ENCODE measurements at places on chromosomes 6 and 20.
A peak's percentile ranks its signal among the peaks of the same experiment; 100 is the strongest.

GRCh38 chr6:81722506-81723223 lies 29.8 kb downstream of the TENT5A start:
- H3K4me3 ChIP-seq, result no peak overlapping the region
- H3K27me3 ChIP-seq, result no peaks in the 10 kb centered on the region
- no peak for DNase-seq
- H3K27ac ChIP-seq, result no peak overlapping the region

DNA sequence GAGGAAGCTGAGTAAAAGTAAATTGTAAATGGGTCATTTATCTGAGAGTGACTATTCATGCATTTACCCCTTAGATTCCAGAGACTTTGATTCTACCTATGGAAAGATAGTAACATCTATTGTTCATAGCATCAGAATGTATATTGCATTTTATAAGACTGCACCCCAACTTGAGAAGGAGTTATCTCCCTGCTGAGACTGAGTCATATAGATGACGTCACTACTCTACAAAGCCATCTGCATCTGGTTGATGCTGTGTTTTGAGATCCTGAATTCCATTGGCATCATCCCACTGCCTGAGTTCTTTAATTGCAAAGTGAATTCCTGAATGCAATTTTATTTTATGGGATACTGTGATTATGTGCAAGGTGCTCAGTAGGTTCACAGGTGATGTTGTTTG lies 444.0 kb upstream of the SLC35B3 start:
- H3K27me3 ChIP-seq, result no peaks in the 10 kb centered on the region
- no peak overlapping the region for H3K4me3 ChIP-seq
- H3K27ac ChIP-seq, result no peak overlapping the region

GRCh38 chr6:167703347-167703746 lies 123.4 kb upstream of the AFDN start:
- no peaks in the 10 kb centered on the region for H3K27me3 ChIP-seq
- no peak overlapping the region for H3K27ac ChIP-seq
- no peaks in the 10 kb centered on the region for H3K4me1 ChIP-seq
- H3K4me3 ChIP-seq, result no peak overlapping the region

- no peaks in the 10 kb centered on the region for H3K27me3 ChIP-seq
- H3K36me3 ChIP-seq, result no peaks in the 10 kb centered on the region
- no peak for DNase-seq
- no peaks in the 10 kb centered on the region for H3K4me1 ChIP-seq
- no peak overlapping the region for H3K27ac ChIP-seq
These were observed 274.1 kb upstream of the MAP3K7 start for GRCh38 chr6:90860822-90861601.

GRCh38 chr6:6026513-6027205 lies 19.9 kb upstream of the NRN1 start:
- H3K4me1 ChIP-seq, result no peaks in the 10 kb centered on the region
- no peaks in the 10 kb centered on the region for H3K27me3 ChIP-seq
- DNase-seq, result no peak
- no peak overlapping the region for H3K4me3 ChIP-seq
- no peaks in the 10 kb centered on the region for H3K36me3 ChIP-seq

DNA sequence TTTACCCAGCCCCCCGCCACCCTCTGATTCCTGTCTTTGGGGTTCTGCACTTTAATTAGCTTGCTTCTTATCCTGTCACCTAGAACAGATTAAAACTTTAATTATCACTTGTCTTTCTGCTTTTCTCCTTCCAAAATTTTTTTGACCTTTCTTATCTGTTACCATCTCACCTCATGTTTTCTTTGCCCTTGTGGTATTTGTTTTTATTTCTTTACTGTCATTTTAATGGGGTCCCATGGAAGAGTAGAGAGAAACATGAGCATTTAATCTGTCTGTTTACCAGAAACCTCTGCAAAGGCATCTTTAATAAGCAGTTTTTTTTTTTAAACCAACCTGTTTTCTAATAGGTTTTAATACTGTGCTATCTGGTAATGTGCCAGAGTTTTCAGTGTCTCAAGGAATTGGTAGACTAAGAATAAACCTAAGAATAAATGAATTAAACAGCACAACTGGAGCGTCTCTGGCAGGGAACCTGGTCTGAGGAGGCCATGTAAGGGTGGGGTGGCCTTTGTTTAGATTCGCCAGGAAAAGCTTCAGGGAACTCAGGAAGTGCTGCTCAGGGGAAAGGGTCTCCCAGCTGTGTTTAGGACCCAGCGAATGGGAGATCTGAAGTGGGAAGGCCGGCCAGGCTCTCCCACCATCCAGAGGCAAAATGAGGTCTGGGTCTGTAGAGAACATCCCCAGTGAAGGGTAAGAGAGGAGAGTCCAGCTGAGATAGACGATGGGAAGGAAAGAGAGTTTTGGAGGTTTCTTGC lies 69.8 kb downstream of the ARID1B start:
- no peaks in the 10 kb centered on the region for H3K27me3 ChIP-seq
- no peak overlapping the region for H3K4me3 ChIP-seq
- peaks cover 98% of the 10 kb centered on the region for H3K4me1 ChIP-seq
- H3K36me3 ChIP-seq, result no peaks in the 10 kb centered on the region
- no peak overlapping the region for H3K27ac ChIP-seq
- DNase-seq, result no peak

GRCh38 chr6:43275801-43276576 lies 22.1 kb upstream of the SLC22A7 start:
- peaks cover 13% of the 10 kb centered on the region for H3K4me1 ChIP-seq
- no peaks in the 10 kb centered on the region for H3K27me3 ChIP-seq
- no peak overlapping the region for H3K27ac ChIP-seq
- no peak overlapping the region for H3K4me3 ChIP-seq

DNA sequence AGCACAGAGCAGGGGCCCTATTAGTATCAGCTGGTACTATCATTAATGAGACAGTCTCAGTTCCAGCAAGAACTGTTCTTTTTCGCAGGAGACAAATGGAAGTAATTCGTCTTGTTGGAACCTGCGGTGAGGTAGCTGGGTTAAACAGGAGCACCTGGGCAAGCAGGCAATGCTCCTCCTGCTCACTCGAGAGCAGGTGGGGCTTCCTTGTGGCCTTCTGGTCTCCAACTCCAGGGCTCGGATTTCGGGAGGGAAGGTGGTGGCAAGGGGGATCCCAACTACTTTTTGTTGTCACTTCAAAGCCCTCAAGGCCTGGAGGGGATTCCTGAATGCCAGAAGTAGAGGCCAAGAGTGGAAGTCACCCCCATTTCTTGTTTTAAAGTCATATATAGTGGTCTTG lies 1.3 kb upstream of the SPEF1 start:
- H3K4me3 ChIP-seq, result no peak overlapping the region
- peaks cover 11% of the 10 kb centered on the region for H3K36me3 ChIP-seq
- peaks cover 55% of the 10 kb centered on the region for H3K4me1 ChIP-seq
- peak overlapping the region; percentile 91 for H3K27ac ChIP-seq
- no peaks in the 10 kb centered on the region for H3K27me3 ChIP-seq
- no peak for DNase-seq

- no peak overlapping the region for H3K4me3 ChIP-seq
- H3K4me1 ChIP-seq, result peaks cover 32% of the 10 kb centered on the region
These were observed 43.5 kb downstream of the SAMD5 start for GRCh38 chr6:147551976-147552375.

- peaks cover 16% of the 10 kb centered on the region for H3K4me1 ChIP-seq
- no peaks in the 10 kb centered on the region for H3K36me3 ChIP-seq
- no peaks in the 10 kb centered on the region for H3K27me3 ChIP-seq
- no peak overlapping the region for H3K4me3 ChIP-seq
These were observed 268.4 kb downstream of the ADGRG6 start for GRCh38 chr6:142570221-142570671.

DNA sequence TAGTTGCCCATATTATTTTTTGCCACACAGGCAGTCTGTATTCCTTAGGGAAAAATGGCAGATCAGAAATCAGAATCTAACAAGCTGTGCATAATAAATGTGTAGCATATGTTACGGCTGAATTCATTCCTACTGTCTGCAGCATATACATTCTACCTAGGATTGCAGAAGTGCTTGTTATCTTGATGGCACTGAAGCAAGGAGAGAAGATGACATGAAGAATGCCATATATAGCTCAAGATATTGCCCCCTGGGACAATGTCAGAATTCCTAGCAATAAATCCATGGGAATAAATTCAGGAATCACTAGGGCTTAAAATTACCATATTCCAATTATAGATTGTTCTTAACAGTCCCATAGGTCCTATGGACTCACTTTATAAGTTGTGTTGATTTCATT lies 293.0 kb upstream of the CNR1 start:
- no peaks in the 10 kb centered on the region for H3K27me3 ChIP-seq
- H3K27ac ChIP-seq, result no peak overlapping the region
- no peak overlapping the region for H3K4me3 ChIP-seq
- H3K36me3 ChIP-seq, result no peaks in the 10 kb centered on the region

- no peak for DNase-seq
- H3K4me3 ChIP-seq, result no peak overlapping the region
- H3K4me1 ChIP-seq, result peaks cover 63% of the 10 kb centered on the region
- no peaks in the 10 kb centered on the region for H3K27me3 ChIP-seq
- H3K27ac ChIP-seq, result peak overlapping the region; percentile 80
- H3K36me3 ChIP-seq, result no peaks in the 10 kb centered on the region
These were observed 58.4 kb downstream of the SYTL3 start for GRCh38 chr6:158708239-158708638.

GRCh38 chr20:20491784-20492264 lies 123.9 kb downstream of the INSM1 start:
- no peaks in the 10 kb centered on the region for H3K4me1 ChIP-seq
- no peaks in the 10 kb centered on the region for H3K36me3 ChIP-seq
- H3K27me3 ChIP-seq, result no peaks in the 10 kb centered on the region
- no peak overlapping the region for H3K27ac ChIP-seq

- no peak for DNase-seq
- no peaks in the 10 kb centered on the region for H3K36me3 ChIP-seq
- H3K4me3 ChIP-seq, result peak within 1 kb of the TSS; percentile 63
- no peaks in the 10 kb centered on the region for H3K4me1 ChIP-seq
These were observed at the start of gene HLA-DPA1 for GRCh38 chr6:33073431-33073871. Gene HLA-DPA1, minus strand, starts transcription at chr6:33073649.

DNA sequence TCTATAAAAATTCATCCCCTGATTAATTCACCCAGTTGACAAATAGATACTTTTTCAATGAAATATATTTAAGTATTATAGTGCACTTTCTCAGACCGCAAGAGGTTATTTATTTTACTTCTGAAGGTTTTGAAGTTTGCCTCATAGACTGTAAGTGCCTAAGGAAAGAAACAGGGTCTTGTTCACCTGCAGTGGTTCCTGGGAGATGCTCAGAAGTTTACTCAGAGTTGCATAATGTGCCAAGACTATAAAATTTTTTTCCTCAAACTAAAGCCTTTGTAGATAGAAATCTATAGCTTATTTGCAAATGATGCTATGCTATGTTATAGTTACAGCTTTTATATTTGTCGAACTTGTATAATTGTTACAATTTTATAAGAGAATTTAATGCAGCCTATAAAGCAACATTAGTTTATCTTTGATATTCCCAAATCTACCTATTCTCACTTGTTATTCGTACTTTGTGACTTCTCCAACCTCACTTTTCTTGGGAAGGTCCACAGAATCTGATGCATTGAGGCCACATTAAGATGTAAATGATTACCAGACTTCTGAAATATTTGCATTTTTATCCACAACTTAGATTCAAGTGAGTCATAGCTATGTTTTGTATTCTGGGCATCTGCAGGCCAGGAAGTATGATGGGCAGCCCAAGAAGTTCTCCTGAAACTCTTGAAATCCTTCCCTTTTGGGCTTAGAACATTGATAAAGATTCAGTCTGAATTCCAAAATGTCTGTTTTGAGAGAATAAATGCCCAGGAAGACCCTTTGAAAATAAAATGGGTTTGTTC lies 35.7 kb downstream of the KCNQ5 start:
- H3K36me3 ChIP-seq, result no peaks in the 10 kb centered on the region
- H3K27ac ChIP-seq, result no peak overlapping the region
- H3K27me3 ChIP-seq, result no peaks in the 10 kb centered on the region
- no peak for DNase-seq
- H3K4me3 ChIP-seq, result no peak overlapping the region
- no peaks in the 10 kb centered on the region for H3K4me1 ChIP-seq

DNA sequence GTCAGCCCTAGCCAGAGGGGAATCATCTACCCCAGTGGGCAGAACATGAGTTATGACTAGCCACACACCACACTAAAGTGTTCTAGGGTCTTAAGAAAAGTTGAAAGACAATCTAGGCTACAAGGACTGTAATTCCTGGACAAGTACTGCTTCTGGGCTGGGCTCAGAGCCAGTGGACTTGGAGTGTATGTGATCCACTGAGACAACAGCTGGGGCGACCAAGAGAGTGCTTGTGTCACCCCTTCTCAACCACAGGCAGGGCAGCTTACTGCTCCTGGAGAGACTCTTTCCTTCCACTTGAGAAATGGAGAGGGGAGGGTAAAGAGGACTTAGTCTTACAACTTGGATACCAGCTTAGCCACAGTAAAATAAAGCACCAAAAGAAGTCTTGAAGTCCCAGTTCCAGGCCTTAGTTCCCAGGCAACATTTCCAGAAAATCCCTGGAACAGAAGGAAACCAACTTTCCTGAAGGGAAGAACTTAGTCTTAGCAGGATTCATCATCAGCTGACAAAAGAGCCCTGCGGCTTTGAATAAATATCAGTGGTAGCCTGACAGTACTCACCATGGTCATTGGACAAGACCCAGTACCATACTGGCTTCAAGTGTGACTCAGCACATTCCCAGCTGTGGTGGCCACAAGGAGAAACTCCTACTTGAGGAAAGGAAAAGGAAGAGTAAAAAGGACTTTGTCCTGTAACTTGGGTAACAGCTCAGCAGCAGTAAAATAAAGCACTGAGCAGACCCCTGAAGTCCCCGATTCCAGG lies 355.1 kb upstream of the ADGRB3 start:
- DNase-seq, result no peak
- H3K36me3 ChIP-seq, result no peaks in the 10 kb centered on the region
- no peaks in the 10 kb centered on the region for H3K27me3 ChIP-seq
- no peak overlapping the region for H3K4me3 ChIP-seq

DNA sequence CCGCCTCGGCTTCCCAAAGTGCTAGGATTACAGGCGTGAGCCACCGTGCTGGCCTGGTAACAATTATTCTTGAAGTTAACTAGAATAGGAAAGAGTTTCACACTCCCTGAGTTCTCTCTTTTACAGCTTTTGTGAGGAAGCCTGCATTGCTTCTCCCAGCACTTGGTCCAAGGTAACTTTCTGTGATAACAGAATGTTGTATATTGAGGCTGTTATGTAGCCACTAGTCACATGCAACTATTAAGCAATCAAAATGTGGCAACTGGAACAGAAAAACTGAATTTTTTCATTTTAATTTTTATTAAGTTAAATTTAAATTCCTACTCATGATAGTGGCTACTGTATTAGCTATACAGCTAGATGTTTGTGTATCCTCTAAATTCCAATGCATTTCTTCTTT lies 2.5 kb downstream of the TRIM38 start:
- H3K27ac ChIP-seq, result no peak overlapping the region
- H3K4me1 ChIP-seq, result peaks cover 13% of the 10 kb centered on the region
- DNase-seq, result no peak
- no peak overlapping the region for H3K4me3 ChIP-seq
- H3K27me3 ChIP-seq, result no peaks in the 10 kb centered on the region
- peaks cover 18% of the 10 kb centered on the region for H3K36me3 ChIP-seq

- peaks cover 95% of the 10 kb centered on the region for H3K27me3 ChIP-seq
- no peak for DNase-seq
- no peak overlapping the region for H3K27ac ChIP-seq
These were observed 956 bp downstream of the CHRNA4 start for GRCh38 chr20:63359937-63360849.
